ENCODE measurements at places on chromosomes 6 and 20.

DNA sequence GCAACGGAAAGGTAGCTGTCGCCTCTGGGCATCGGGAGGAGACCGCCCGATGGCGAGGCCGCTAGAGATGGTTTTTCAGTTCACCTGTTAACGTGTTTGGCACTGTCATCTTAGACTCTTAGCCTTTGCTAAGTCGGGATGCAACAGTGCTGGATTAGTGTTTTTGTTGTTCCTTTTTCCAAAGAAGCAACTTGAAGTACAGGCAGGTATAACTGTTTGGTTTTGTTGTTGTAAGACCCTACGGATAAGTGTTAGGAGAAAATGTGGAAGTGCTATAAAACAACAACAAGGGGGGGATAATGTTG lies 723 bp downstream of the MANEA start:
- DNase-seq = no peak

DNA sequence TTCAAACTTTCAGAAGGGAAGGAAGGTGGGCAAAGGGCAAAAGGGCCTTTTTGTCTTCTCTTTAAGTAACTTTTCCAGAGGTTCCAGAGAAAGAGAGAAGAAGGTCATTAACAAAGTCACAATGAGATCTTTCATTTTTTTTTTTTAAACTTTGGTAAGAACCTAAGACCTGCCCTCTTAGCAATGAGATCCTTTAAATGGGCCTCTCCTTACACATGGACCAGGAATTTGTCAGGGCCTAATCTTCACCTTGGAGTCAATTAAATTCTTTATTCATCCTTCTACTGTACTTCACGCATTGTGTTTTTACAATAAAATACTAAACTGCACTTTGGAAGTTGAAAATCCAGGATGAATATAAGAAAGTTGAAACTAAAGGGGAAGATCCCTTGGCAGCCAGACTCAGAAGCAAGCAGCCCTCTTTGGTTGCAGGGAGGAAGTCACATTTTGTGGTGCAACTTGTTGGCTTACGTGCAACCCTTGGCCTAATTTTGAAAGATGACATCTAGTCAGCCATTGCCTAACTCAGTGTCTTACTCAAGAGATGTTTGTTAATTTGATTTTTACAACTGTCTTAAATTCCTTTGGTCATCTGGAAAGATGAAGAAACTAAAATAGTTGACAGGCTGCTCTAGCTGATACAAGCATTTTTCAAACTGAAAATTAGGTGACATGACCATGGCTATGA lies 11.9 kb upstream of the TMEM170B start:
- no peak for DNase-seq

- no peak for DNase-seq
These were observed 17.9 kb downstream of the HLA-G start for GRCh38 chr6:29845405-29846006.

GRCh38 chr6:160386869-160387530 lies 38.8 kb downstream of the SLC22A3 start:
- DNase-seq = no peak

GRCh38 chr20:48025051-48025515 lies 239.8 kb upstream of the SULF2 start:
- no peak for DNase-seq

DNA sequence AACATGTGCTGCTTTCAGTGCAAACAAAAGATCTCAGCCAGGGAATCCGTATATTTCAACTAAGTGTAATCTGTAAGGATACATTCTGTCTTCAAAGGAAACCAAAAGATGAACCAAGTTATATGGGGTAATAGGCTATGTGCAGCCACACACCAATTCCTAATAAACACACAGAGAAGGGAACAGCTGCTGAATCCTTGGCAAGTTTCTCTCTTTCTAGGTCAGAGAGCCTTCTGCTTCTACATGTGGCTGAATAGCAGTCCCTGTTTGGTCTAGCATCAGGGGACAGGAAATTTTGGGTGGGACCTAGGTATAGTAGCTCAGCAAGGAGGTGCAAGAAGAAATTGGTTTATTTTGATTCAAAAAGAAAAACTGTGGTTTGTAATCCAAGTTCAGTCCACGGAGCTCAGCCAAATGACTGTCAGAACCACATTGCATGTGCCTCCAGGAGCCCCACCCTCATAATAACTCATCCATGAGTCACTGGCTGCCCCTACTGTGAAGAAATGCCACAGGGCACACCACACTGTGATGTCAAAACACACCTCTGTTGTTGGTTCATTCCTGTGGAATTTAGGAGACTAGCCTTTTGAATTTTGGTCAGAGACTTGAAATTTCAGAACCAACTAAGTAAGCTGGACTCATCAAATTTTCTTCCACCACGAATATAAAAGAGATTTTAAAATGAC lies 21.1 kb downstream of the SPTLC3 start:
- DNase-seq = no peak

DNA sequence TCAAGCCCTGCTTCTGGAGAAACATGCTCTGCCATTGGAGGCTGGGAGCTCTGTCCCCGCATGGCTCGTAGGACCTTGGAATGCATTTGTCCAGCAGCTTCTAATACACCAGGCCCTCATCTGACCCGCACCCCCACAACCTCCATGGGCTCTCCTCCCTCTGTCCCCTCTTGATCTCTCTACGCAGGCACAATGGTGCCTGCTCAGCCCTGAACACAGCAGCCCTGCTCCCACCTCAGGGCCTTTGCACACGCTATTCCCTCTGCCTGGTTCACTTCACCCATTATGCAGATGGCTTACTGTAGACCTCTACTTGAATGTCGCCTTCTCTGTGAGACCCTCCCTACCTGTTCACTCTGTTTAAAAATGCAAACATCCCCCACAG lies 27.0 kb upstream of the PTGIS start:
- no peak for DNase-seq

- no peak for DNase-seq
These were observed 160.5 kb downstream of the TFAP2B start for GRCh38 chr6:50979171-50979525.

DNA sequence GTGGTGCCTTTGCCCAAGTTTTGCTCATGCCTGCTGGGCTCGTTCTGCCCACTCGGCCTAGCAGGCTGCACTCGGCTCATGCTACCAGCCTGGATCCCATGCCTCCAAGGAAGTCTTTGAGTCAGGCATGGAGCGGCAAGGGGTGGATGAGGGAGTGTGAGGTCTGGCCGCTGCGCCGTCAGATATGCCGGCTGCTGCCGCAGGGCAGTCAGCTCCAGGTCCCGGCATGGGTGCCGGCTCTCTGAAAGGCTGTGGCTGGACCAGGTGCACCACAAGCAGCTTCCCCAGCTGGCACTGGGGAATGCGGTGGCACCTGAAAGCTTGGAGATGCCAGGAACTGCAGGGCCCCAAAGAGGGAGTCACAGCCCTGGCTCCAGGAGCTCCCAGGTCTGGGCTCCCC lies 75.5 kb downstream of the GPR63 start:
- DNase-seq = no peak

DNA sequence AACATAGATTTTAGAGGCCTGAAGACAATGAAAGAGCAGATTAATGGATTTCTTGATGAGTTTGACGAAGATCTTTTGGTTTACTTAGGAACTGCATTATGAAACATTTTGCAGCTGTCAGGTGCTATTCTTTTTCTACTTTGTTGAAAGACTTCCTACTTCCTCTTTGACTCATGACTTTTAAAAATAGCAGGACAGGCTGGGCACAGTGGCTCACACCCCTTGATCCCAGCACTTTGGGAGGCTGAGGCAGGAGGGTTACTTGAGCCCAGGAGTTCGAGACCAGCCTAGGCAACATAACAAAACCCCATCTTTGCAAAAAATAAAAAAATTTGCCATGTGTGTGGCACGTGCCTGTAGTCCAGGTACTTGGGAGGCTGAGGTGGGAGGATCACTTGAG lies 52.0 kb downstream of the ITCH start:
- DNase-seq = no peak

GRCh38 chr6:128024046-128024445 lies 123.2 kb upstream of the THEMIS start:
- no peak for DNase-seq
